T-helper 2 cell treated with Interferon-gamma antibody and Interleukin-4, amounts not matched to agents 5 μg/mL and 100 μg/mL, for 36 hours (primary cell): ENCODE measurements at places on chromosomes 1 and 21.

- DNase-seq = no peak
Measured at GRCh38 chr21:14686466-14687267, 140.6 kb upstream of the SAMSN1 start.

DNA sequence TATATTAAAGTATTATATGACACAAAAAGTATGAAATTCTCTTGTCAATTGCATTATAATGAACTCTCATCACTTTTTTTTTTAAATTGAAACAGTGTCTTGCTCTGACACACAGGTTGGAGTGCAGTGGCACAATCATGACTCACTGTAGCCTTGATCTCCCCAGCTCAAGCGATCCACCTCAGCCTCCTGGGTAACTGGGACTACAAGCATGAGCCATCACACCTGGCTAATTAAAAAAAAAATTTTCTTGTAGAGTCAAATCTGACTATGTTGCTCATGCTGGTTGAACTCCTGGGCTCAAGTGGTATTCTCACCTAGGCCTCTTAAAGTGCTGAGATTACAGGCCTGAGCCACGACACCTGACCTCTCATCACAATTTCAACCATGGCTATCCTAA, 259.3 kb downstream of the S1PR1 start:
- DNase-seq = no peak

- DNase-seq = no peak
Measured at GRCh38 chr1:156553860-156554485, 18.4 kb downstream of the IQGAP3 start.

GRCh38 chr1:236002572-236002971, 62.3 kb downstream of the NID1 start:
- DNase-seq = no peak

GRCh38 chr1:184695023-184695422, 59.6 kb downstream of the EDEM3 start:
- DNase-seq = no peak

- no peak for DNase-seq
Measured at GRCh38 chr1:174289644-174290310, 130.5 kb downstream of the RABGAP1L start.

- no peak for DNase-seq
Measured at GRCh38 chr1:46691997-46692790, 20.5 kb downstream of the TEX38 start.
